Cardiac fibroblast (primary cell): ENCODE measurements at places on chromosomes 11 and 22.

DNA sequence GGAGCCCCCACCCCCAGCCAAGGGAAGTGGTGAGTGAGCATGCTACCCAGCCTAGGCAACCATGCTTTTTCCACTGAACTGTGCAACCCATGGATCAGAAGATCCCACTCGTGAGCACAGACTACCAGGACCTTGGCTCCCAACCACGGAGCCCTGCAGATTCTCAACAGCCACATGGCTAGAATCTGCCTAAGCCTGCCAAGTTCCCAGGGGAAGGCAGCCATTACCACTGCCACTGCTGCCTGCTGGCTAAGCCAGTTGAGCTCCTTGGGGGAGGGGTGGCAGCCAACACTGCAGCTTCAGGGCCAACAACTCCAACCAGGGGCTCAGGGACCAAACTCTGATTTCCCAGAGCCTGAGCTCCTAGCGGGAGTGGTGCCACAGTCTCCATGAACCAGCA lies 195.8 kb downstream of the DLG2 start:
- DNase-seq: no peak

GRCh38 chr11:1049911-1050580 lies 13.5 kb upstream of the MUC6 start:
- DNase-seq: no peak

GRCh38 chr11:45885274-45885920 lies at the start of gene MAPK8IP1:
MAPK8IP1 (plus strand) TSS chr11:45885651; CDS start chr11:45885821, 170 bp downstream.
- DNase-seq: peak; percentile 25

DNA sequence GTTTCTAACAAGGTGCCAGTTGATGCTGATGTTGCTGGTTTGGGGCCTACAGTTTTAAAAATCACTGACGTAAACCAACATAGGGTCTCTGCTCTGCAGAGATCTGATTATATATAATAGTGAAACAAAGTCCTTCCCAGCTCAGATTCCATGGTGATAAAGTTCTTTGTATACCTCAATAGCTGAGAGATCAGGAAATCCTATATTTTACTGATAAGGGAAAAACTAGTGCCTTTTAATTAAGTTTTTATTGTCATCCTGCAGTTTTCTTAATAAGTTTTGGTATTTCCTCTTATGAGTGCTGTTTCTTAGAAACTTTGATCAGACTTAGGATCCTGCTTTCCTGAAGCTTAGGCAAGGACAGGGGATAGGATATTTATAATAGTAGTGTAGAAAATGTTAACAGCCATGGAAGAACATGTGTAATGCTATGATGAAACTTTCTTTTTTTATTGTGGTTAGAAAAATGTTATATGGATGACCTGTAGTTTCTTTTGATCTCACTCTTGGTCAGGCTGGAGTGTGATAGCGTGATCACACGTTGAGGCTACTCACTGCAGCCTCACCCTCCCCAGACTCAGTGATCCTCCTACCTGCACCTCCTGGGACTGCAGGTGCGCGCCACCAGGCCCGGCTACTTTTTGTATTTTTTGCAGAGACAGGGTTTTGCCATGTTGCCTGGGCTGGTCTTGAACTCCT lies 14.1 kb downstream of the CAPRIN1 start:
- no peak for DNase-seq

- DNase-seq: peak; percentile 87
These were observed at the start of gene YPEL4 for GRCh38 chr11:57649826-57650738. YPEL4 (minus strand) TSS chr11:57649912; CDS start chr11:57647107, 2,805 bp downstream.

- peak; percentile 31 for DNase-seq
These were observed 13.3 kb upstream of the CYP2R1 start for GRCh38 chr11:14905104-14906033.

DNA sequence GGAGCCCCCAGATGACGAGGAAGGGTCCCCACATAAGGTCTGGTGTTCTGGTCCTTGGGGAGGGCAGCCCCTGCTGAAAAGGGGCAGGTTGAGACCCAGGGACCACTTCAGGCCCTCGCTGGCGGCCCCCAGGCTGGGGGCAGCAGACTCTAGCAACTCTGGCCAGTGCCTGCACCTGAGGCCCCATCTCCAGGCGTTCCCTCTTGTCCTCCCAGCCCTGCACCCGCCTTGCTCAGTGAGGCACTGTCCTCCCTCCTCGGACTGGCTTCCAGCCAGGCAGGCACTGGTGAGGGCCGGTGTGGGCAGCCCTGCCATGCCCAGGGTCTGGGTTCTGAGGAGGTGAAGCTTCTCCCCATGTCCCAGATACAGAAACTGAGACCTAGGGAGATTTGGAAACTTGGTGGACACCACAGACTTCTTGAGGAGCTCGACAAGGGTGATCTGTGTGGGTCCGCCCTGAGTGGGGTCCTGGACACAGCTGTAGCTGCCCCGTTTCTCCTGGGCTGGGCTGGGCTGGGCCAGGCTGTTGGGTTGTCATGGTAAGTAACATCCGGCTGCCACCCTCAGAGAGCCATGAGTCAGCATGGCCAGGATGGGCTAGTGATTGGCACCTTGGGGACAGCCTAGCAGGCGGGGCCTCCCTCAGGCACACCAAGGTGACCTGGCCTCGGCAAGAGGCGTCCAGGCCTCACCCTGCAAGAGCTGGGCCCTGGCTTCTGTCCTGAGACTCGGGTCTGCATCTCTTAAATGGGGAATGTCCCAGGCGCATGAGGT lies 11.1 kb upstream of the PHLDA2 start:
- DNase-seq: peak; percentile 40
